ENCODE measurements at places on chromosomes 5 and 9. TPM values are rescaled to one million over a fixed set of nuclear protein-coding genes. Genes with fewer than 3 reads are reported as not detected.

DNA sequence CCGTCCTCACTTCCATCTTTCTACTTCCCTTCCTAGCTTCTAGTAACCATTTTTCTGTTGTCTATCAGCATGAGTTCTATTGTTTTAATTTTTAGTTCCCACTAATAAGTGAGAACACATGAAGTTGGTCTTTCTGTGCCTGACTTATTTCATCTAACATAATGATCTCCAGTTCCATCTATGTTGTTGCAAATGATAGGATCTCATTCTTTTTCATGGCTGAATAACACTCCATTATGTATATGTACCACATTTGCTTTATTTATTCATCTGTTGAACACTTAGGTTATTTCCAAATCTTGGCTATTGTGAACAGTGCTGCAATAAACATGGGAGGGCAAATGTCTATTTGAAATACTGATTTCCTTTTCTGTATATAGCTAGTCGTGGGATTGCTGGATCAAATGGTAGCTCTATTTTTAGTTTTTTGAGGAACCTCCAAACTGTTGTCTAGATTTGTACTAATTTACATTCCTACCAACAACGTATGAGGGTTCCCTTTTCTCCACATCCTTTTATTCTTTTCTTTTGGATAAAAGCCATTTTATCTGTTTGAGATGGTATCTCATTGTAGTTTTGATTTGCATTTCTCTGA, 50.3 kb downstream of the NSD1 start:
- DNase-seq, result no peak

DNA sequence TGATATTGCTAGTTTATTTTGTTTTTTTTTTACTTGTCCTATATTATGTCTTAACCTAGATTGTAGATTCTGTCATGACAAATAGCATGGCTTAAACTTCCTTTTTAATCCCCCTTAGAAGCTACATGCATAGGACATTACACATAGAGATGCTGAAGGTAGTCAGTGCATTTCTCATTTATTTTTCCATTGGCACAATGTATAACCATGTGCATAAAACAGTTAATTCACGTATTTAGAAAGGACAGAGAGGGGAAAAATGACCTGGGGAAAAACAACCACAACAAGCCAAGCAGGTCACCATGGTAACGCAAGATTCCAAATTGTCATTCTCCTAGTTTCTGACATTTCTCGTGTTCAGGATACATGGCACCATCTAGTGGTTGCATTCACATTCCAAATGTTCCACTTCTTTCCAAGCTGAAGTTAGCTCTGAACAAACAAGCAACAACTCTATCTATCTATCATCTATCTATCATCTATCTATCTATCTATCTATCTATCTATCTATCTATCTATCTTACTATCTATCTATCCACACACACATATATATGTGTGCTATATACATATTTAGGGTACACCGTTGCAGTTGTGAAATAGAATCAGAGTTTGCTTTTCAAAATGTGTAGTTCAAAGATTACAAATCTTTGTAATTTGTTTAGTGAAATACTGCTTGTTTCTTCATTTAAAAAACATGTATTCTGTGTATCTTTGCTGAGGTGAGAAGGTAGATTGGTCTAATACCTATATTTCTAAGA, 487.2 kb upstream of the ST8SIA4 start:
- DNase-seq, result peak; percentile 15

Gene ZNF618
- polyA plus RNA-seq, result 46.5 TPM

GRCh38 chr5:53089481-53089991, 20.0 kb downstream of the MOCS2 start:
- no peak for DNase-seq

GRCh38 chr5:2981652-2982051, 230.2 kb upstream of the IRX2 start:
- no peak for DNase-seq

- no peak for DNase-seq
Measured at GRCh38 chr9:3507395-3508077, 18.3 kb downstream of the RFX3 start.

GRCh38 chr5:123881759-123882244, 369.8 kb downstream of the CSNK1G3 start:
- no peak for DNase-seq

Gene GABRA6
- polyA plus RNA-seq, result not detected

Gene GABRA1
- not detected for polyA plus RNA-seq

DNA sequence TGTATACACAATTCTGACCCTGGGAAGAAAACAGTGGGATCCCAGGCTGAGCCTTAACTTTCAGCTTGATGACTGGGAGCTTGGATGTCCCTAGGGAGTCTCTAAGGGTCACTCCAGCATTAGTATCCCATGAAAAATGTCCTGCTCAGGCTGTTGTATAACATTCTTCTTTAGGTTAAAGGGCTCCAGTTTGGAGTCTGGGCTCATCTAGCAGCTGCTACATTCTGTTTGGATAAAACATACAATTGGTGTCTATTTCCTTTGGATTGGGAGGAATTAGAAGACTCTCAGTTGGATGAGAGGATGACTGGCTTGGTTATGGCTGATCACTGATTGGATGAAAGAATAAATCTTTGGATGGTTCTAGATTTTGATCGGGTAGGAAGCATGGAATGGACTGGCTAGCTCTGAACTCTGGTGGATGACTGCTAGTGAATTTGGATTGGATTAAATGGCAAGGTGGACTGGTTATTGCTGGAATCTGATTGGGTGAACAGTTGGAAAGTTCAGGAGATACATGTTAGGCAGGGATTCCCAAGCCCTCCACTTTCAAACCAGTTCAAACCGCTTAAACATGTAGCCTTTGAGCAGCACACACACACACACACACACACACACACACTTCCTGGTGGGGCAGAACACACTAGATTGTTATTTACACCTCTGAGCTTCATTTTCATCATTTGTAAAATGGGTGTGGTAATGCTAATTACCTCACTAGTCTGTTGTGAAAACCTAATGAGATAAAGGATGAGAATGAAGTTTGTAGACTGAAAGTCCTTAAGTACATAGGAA, 7.1 kb upstream of the MYOZ3 start:
- no peak for DNase-seq

Gene CCNI2
- polyA plus RNA-seq, result 3.7 TPM

DNA sequence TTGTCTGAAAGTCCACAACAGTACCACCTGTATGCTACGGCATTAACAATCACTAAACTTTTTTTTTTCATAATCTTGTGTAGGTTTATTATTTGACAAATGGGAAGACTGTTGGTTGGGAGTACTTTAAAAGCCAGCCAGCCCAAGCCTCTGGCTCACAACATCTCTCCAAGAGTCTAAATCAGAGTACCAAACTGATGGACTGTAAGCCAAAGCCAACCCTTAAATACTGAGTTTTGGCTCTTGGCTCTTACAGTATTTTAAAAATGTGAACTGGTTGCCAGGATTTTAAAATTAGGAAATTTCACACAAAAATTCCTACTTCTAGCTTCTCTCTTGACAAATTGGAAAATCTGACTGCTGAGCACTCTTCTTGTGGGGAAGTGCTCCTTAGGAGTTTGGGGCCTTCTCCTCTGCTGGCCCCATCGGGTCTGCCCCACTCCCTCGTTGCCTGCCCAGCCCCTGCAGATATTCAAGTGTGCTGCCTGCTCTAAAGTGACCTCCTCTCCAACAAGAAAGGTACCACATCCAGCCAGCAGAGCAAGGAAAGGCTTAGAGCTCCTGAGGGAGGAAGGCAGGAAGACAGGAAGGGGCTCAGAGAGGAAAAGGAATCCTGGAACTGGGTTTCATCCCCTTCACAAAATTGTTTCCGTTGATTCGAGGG, 21.8 kb upstream of the TMOD1 start:
- no peak for DNase-seq

- DNase-seq, result no peak
Measured at GRCh38 chr5:114152656-114153360, 209.1 kb upstream of the KCNN2 start.

Gene CTXN3
- polyA plus RNA-seq, result not detected

Gene GPR151
- not detected for polyA plus RNA-seq

- DNase-seq, result no peak
Measured at GRCh38 chr5:146832985-146833732, 45.4 kb downstream of the PPP2R2B start.

DNA sequence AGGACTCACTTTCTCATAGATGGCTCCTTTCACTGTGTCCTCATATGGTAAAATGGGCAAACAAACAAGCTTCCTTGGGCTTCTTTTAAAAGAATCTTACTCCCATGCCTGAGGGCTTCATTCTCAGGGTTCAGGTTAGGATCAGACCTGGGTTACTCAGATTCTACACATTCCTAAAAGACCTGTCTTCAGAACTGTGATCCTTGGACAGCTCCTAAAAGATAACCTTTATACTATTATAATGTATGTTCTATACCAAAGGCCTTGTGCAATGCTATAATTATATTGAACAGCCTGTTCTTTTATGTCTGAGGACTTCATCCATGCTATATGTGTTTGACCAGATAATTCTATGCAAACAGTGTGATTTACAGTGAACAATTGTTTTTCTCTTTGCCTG, 264.4 kb upstream of the CDH10 start:
- DNase-seq, result no peak

GRCh38 chr5:33841891-33842290, 49.9 kb downstream of the ADAMTS12 start:
- DNase-seq, result no peak

DNA sequence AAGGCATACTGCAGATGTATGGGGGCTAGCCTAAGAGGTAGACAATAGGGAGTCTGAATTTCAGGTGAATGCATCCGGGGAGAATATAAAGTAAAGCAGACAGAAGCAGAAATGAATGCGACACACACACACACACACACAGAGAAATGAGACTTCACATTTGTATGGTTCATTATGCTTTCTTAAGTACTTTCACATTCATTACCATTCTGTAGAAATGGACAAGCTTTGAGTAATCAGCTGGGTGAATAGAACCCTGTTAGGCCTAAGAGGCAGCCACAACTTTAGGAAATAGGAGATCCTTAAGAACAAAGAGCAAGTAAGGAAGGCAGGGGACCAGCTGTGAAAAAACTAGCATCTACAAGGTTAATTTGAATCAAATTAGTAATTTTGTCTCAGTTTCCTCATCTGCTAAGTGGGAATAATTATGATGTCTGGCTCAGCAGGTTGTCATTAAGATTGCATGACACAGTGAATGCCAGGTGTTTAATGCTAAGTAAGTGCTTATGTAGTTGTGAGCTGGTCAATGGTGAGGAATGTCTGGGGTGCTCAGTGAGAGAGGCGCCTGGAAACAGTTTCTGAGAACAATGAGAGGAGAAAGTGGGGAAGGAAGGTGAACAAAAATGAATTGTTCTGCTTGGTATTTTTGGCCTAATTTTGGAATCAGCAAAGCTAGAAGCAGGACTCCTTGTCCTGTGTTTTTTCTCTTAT, 265.8 kb upstream of the CLINT1 start:
- DNase-seq, result no peak

Gene STING1
- polyA plus RNA-seq, result 24.7 TPM

DNA sequence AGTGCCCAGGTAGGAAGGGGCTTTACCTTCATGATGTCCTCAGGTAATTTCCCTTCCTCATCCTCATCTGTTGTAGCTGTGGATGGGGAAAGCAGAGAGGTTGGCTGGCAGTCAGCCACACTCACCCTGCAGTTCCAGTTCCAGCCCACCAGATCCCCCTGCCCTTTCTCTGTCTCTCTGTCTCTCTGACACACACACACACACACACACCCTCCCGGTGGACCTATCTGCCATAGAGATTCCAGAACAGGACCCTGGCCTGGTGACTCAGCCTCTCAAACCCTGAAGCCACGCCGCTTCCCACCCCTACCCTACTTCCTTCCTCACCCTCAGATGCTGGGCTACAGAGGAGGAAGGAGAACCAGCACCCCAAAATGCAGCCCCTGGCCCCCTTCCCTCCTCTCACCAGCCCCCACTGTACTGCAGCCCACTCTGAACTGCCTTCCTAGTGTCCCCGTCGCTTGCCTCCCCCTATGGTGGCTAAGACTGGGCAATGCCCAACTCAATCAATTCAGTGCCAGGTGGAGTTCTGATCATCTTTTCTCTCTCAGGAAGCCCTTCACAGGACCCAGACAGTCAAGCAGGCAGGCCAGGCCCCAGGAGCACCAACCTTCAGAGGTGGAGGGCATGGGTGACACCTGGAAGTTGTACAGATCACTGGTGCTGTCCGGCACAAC, 4.8 kb downstream of the IRF1 start:
- no peak for DNase-seq

GRCh38 chr9:108217431-108218349, 638.1 kb downstream of the ACTL7B start:
- DNase-seq, result peak; percentile 49

DNA sequence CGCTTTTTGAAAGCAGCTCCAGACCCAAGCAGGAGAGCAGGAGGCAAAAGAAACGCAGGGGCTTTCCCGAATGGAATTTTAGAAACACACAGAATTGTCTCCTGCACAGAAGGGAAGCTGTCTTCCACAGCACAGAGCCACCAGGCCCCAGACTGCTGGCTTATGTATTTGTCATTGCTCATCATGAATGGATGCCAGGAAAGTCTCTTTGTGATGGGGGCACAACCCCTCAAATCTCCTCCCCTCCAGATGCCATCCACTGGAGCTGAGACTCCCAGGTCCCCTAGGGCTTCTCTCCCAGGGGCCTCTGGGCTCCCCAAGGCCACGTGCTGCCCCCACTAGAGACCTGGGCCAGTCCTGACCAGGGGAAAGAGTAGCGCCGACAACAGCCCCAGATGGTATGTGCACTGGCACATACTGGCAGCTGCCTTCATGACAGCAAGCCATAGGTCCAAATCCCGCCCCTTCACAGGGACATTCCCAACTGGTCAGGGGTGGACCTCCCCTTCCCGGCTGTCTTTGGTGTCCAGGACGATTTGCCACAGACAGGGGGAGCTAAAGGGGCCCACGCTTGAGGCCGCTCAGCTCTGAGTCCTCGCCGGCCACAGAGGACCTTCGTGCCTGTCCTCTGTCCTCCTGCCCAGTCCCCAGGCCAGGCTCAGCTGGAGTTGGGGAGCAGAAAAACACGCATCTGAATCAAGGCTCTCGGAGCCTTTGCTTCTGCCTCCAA, 127.8 kb downstream of the KCNIP1 start:
- DNase-seq, result no peak

DNA sequence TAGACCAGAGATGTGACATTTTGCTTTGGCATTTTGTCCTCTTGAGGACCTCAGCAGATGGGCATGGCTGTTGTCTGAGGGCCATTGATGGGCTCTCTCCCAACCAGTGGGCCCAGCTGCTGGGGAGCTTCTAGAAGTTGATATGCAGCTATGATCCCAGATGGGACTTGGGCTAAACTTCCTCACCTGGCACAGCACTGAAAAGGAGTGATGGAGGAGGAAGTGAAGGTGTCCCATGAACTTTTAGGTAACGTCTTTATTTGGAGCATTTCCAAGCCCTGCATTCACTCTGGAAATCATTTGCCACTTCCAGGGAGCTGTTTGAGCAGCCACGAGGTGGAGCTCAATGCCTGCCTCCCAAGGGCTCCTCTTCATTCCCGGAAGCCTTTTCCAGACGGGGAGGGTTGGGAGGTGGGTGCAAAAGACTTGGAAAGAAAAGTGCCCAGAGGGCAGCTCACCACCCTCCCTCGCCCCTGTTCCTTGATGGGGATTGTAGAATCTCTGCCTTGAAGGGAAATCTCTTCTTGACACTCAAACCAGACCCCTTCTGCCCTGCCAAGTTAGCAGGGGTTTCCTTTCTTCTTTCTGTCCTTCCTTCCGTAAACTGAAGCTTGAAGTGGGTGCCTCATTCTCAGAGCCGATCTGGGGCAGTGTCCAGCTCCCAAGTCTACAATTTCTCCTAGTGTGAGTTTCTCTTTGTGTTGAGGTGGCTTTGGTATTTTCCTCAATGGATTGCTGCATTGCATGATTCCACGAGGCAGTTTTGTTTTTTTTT, 18.1 kb upstream of the NEUROG1 start:
- no peak for DNase-seq

Gene IRGM
- 0.40 TPM for polyA plus RNA-seq

- DNase-seq, result no peak
Measured at GRCh38 chr9:109534151-109534550, 36.0 kb upstream of the PTPN3 start.

Gene ADAMTSL1
- polyA plus RNA-seq, result 18.2 TPM

GRCh38 chr5:139863855-139864558, 68.4 kb downstream of the PSD2 start:
- peak; percentile 58 for DNase-seq

Data from renal cortex interstitium (tissue), 15 donors.